Psoas muscle (tissue), 8 donors: ENCODE measurements at places on chromosomes 7 and 10. TPM values are rescaled to one million over a fixed set of nuclear protein-coding genes. Genes with fewer than 3 reads are reported as not detected.

Gene LRRC27
- polyA plus RNA-seq, result 2.3 TPM

Gene TWIST1
- polyA plus RNA-seq, result 0.46 TPM

Gene AGBL3
- 0.76 TPM for polyA plus RNA-seq

Gene FGL2
- 2.7 TPM for polyA plus RNA-seq

Gene SLC26A4
- 0.13 TPM for polyA plus RNA-seq

Gene HERPUD2
- polyA plus RNA-seq, result 10.2 TPM

Gene GNAI1
- 8.0 TPM for polyA plus RNA-seq

Gene PRF1
- polyA plus RNA-seq, result 0.72 TPM

Gene MAGI2
- polyA plus RNA-seq, result 0.46 TPM

Gene SPDYE3
- not detected for polyA plus RNA-seq

Gene HKDC1
- polyA plus RNA-seq, result not detected

Gene CALHM2
- 7.8 TPM for polyA plus RNA-seq

Gene ECHS1
- polyA plus RNA-seq, result 107 TPM

Gene NACAD
- polyA plus RNA-seq, result 0.23 TPM

Gene SSC4D
- polyA plus RNA-seq, result 3.3 TPM

Gene MRPS17
- polyA plus RNA-seq, result 31.9 TPM

Gene GIMAP6
- polyA plus RNA-seq, result 12.6 TPM

Gene ATRNL1
- polyA plus RNA-seq, result 1.4 TPM

Gene BTBD16
- polyA plus RNA-seq, result not detected

Gene ANXA8L1
- polyA plus RNA-seq, result not detected

Gene DIP2C
- 17.1 TPM for polyA plus RNA-seq

Gene MYH16
- polyA plus RNA-seq, result not detected

Gene COBL
- polyA plus RNA-seq, result 59.5 TPM

Gene CALHM3
- not detected for polyA plus RNA-seq

Gene LRRN3
- polyA plus RNA-seq, result 0.69 TPM

Gene ERLIN1
- polyA plus RNA-seq, result 6.8 TPM
